IMR-90 (cell line): ENCODE measurements at places on chromosomes 1 and 21.

GRCh38 chr1:101013776-101014175, 11.8 kb downstream of the DPH5 start:
- DNase-seq: no peak

GRCh38 chr1:240232530-240232929, 140.8 kb downstream of the FMN2 start:
- DNase-seq: peak; percentile 67

- no peak for DNase-seq
Measured at GRCh38 chr1:60571811-60572210, 498.2 kb upstream of the C1orf87 start.

- DNase-seq: no peak
Measured at GRCh38 chr1:197076585-197076984, 9.5 kb upstream of the F13B start.

- DNase-seq: no peak
Measured at GRCh38 chr1:193438771-193439170, 252.4 kb upstream of the B3GALT2 start.

- DNase-seq: no peak
Measured at GRCh38 chr21:45506836-45507522, 35.3 kb downstream of the SLC19A1 start.

- no peak for DNase-seq
Measured at GRCh38 chr21:41597811-41598231, 89.9 kb upstream of the TMPRSS2 start.

DNA sequence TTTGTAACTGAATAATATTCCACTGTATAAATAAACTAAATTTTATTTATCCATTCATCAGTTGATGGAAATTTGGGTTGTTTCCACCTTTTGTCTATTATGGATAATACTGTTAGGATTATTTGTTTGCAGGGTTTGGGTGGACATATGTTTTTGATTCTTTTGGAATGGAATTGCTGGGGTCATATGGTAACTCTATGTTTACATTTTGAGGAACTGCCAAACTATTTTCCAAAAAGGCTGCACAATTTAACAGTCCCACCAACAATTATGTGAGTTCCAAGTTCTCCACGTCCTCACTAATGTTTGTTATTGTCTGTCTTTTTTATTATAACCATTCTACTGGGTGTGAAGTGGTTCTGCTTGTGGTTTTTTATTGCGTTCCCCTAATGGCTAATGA, 4.3 kb upstream of the SERBP1 start:
- peak; percentile 17 for DNase-seq

DNA sequence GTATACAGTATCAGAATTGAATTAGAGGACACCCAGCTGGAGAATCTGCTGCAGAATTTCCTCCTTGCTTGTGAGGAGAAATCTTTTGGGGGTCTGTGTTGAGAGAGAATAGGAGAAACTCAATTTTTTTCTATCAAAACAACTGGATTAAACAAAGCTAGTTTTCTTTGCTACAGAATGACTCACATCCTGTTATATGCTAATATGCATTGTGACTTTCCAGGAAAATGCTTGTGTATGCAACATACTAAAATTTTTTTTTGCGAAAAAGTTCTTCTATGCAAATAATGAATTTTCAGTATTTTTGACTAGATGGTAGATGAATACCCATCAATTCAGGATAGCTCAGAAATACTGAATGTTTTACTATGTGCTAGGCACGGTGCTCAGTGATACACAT, 2.2 kb downstream of the VAMP4 start:
- DNase-seq: peak; percentile 53

GRCh38 chr1:209756615-209757445, 977 bp downstream of the TRAF3IP3 start:
- DNase-seq: no peak

GRCh38 chr1:212167098-212167497, 118.1 kb upstream of the PPP2R5A start:
- DNase-seq: peak; percentile 90

- peak; percentile 96 for DNase-seq
Measured at GRCh38 chr21:44869781-44870747, 3.4 kb downstream of the PTTG1IP start.

GRCh38 chr1:7591565-7591964, 179.5 kb upstream of the VAMP3 start:
- DNase-seq: no peak

DNA sequence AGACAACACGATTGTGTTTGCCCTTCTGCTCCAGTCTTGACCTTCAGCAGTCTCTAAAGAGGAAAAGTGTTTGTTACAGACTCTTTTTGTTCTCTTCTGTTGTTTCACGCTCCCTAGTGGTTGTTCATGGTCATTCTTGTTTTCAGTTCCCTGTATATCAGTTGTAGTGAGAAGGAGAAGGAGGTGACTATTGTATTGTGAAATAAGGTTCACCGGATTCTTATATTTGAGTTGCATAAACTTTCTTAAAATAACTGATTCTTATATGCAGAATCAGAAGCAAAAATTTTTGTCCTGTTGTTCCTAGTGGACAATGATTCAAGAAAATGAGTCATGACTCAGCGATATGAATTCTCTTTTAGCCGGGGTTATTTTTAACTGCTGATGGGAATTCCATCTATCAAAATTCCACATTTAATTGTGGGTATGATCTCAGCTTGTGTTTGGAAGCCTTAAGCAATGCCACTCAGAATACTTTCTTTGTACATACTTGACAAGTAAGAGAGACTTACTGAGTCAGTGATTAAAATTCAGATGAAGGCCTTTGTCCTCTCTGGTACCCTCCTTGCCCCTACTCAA, 152.2 kb downstream of the CLEC20A start:
- peak; percentile 92 for DNase-seq

DNA sequence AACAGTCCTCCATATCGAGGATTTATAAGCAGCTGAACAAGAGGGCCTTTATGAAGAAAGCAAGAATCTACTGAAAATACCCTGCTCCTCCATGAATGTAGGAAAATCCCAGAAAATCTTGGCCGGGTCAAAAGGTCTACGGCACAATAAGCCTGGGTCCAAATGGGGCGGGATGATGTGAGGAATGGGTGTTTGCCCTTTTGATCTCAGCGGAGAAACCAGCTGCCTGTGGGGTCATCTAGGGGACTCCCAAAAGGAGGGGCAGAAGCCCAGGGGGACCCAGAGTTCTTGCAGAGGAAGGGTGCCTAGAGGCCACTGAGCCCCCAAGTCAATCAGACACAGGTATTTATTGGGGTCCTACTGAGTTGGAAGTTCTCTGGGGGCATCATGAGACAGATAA, 11.4 kb upstream of the PIGR start:
- DNase-seq: no peak

DNA sequence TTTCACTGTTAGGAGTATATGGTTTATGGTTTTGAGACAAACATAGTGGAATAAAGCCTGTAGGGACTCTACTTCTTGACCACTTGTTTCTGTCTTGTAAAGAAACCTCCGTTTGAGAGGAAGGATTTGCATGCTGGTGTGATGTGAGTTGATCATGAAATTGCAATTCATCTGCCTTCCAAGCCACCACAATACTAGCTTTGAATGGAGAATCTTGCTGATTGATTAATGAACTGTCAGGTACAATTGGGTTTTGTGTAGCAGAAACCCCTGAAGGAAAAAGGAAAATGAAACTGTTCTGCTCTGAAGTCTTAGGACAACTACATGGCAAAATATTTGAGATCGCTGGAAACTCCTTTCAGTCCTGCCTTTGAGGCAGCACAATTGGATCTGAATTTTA, 90.7 kb downstream of the VPS13D start:
- DNase-seq: no peak

- peak; percentile 80 for DNase-seq
Measured at GRCh38 chr1:186155594-186155993, 219.5 kb downstream of the TPR start.

DNA sequence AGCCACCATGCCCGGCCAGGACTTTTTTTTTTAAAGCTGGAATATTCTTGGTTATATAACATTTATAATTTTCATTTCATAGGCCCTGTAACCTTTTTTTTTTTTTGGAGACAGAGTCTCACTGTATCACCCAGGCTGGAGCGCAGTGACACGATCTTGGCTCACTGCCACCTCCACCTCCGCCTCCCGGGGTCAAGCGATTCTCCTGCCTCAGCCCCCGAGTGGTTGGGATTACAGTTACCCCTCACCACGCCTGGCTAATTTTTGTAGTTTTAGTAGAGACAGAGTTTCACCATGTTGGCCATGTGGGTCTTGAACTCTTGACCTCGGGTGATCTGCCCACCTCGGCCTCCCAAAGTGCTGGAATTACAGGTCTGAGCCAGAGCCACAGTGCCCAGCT, 12.6 kb downstream of the ZYG11B start:
- no peak for DNase-seq

DNA sequence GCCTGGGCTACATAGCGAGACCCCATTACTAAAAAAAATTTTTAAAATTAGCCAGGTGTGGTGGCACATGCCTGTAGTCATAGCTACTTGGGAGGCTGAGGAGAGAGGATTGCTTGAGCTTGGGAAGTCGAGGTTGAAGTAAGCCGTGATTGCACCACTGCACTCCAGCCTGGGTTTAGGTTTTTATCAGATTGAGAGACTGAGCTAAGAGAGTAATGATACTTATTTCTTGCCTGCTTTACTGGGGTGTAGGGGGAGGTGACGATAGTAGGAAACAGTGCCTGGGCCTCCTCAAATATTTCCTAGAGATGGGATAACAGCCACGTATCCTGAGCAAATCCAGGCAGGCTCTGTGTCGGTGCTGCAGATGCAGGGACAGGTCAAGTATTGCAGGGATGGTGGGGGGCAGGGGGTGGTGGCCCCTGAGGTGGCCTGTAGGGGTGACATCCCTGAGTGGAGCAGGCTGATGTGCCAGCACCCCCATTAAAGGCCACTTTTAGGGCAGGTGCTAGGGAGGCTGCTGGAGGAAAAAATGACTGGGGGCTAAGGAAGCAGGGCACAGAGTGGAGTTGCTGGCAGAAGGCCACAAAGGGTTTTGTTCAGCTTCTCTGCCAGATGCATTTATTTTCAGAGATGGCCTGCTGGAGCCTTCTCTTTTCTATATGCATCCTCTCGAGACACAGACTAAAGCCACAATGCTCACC, 130.5 kb downstream of the RHOU start:
- no peak for DNase-seq

DNA sequence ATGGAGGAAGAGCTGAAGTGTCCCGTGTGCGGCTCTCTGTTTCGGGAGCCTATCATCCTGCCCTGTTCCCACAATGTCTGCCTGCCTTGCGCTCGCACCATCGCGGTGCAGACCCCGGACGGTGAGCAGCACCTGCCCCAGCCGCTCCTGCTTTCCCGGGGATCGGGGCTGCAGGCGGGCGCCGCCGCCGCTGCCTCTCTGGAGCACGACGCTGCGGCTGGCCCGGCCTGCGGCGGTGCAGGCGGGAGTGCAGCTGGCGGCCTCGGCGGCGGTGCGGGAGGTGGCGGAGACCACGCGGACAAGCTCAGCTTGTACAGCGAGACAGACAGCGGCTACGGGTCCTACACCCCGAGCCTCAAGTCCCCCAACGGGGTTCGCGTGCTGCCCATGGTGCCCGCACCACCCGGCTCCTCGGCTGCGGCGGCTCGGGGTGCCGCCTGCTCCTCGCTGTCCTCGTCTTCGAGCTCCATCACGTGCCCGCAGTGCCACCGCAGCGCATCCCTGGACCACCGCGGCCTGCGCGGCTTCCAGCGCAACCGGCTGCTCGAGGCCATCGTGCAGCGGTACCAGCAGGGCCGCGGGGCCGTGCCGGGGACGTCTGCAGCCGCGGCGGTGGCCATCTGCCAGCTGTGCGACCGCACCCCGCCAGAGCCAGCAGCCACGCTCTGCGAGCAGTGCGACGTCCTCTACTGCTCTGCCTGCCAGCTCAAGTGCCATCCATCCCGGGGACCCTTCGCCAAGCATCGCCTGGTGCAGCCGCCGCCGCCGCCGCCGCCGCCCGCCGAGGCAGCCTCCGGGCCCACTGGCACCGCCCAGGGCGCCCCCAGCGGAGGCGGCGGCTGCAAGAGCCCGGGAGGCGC, 1.3 kb downstream of the TRIM67 start:
- no peak for DNase-seq

GRCh38 chr1:19315378-19316198, 3.5 kb downstream of the SLC66A1 start:
- peak; percentile 70 for DNase-seq

- DNase-seq: no peak
Measured at GRCh38 chr21:44058652-44058964, 46.5 kb downstream of the TRAPPC10 start.

DNA sequence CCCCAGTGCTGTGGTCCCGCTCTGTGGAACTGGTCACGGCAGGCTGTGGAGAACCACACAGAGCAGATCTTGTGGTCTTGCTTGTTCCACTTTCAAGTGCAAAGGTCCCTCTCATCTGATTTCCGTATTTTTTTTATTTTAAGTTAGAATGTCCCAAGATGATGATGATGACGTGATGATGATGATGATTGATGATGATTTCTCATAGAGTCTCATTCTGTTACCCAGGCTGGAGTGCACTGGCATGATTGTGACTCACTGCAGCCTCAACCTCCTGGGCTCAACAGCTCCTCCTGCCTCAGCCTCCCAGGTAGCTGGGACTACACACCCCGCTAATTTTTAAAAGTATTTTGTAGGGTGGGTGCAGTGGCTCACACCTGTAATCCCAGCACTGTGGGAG, 12.2 kb downstream of the EVA1C start:
- DNase-seq: no peak

- DNase-seq: peak; percentile 80
Measured at GRCh38 chr1:212414328-212415106, at the start of gene PACC1. Gene PACC1, minus strand, starts transcription at chr1:212414886. Its CDS starts 129 bp downstream, at chr1:212414757.

GRCh38 chr1:107993920-107994319, 28.9 kb upstream of the VAV3 start:
- DNase-seq: no peak

- DNase-seq: no peak
Measured at GRCh38 chr1:114112775-114113174, 40.9 kb downstream of the SYT6 start.

DNA sequence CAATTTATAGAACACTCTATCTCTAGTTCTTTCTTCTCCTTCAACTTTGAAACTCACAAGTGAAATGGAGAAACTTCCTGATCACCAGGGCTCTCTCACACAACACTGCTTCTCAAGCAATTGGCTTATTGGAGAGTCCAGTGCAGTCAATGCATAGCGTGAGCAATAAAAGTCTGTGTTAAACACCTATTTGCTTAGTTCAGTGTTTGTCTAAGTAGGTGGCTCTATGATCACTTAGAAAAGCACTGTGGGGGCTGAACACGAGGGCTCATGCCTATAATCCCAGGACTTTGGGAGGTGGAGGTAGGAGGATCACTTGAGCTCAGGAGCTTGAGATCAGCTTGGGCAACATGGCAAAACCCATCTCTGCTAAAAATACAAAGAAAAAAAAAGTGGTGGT, 12.2 kb downstream of the CTSS start:
- DNase-seq: no peak

GRCh38 chr1:95393434-95393833, 159.4 kb downstream of the RWDD3 start:
- DNase-seq: no peak

GRCh38 chr1:214928574-214928973, 154.0 kb upstream of the KCNK2 start:
- no peak for DNase-seq
